ENCODE measurements at places on chromosomes 3 and 15.
A peak's percentile ranks its signal among the peaks of the same experiment; 100 is the strongest.

- DNase-seq, result peak; percentile 4
Measured at GRCh38 chr3:23075496-23075895, 127.6 kb upstream of the UBE2E2 start.

- no peak for DNase-seq
Measured at GRCh38 chr15:77599357-77599756, 33.4 kb downstream of the LINGO1 start.

DNA sequence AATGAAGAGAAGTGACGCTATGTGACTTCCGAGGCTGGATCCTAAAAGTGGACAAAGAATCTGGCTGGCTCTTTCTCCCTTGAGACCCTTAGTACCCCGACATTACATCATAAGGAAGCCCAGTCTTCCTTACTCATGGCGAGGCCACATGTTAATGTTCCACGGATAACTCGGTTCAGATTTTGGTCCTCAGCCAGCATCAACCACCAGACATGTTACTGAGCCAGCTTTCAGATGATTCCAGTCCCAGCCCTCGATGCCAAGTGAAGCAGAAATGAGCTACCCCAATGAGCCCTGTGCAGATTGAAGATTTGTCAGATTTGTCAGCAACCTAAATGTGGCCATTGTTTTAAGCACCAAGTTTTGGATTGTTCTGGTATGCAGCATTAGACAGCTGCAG lies 46.6 kb downstream of the SLCO2A1 start:
- DNase-seq, result peak; percentile 33

GRCh38 chr15:92870010-92870591 lies 30.0 kb upstream of the CHD2 start:
- peak; percentile 43 for DNase-seq

- DNase-seq, result peak; percentile 13
Measured at GRCh38 chr15:42736178-42736792, 643 bp downstream of the CDAN1 start.

DNA sequence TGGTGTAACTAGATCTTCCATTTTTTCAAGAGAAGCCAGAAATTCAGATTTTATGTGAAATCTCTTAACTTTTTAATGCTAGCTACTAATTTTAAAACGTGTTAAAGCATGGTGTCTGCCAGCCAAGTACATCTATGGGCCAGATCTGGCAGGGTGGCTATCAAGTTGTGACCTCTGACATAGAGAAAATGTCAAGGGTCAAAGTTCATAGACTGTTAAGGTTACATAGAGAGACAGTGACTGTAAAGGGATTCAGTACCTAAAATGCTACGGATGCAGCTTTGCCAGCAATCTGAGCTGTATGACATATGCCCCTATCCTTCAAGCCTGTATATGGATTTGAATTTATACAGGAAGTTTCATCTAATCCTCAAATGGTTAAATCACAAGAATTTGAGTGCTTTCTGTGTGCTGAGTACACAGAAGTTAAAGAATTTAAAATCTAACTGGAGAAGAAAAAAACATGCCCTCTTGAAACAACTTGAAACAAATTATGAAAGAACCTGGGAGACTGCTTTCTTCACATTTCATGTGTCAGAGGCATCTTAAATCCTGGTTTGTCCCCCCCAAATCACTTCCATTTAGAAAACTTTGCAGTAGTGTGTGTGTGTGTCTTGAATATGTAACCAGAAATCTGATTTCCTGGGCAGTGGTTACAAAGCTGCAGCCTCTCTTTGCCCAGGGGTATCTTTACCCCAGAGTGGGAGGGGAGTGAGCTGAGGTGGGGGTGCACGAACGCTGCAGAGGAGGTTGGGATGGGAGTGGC lies 895 bp upstream of the ARHGAP31 start:
- DNase-seq, result peak; percentile 16

- DNase-seq, result no peak
Measured at GRCh38 chr3:71728632-71729342, 3.6 kb upstream of the EIF4E3 start.

DNA sequence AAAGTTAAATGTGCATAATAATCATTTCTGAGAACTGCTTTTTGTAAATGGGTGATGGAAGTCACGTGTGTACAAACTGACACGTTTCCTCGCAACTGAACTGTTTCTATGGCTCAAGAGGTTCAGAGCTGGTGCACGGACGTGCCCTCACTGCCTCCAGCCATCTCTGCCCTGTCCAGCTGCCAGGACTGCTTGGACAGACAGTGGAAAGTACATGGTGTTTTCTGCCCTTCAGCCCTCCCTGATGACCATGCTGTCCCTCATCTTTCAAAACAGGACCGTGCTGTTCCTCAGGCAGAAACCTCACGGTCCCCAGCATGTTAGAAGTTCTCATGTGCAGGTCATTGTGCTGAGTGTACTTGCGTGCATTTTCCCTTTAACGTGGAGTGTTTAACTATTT lies 38.7 kb downstream of the GJD2 start:
- DNase-seq, result no peak

DNA sequence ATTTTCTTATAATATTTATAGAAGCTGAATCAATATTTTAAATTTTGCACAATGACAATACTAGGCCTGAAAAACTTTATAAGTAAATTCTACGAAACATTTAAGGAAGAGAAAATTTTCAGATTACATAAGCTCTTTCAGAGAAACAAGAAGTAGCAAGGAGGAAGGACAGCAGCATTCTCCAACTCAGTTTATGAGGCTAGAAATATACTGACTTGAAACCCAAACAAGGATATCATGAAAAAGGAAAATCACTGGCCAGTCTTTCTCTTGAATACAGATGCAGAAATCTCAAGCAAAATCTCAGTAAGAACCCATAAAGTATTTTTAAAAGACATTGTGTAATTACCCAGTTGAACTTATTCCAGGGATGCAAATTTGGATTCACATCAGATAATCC lies 121.3 kb downstream of the STAC start:
- no peak for DNase-seq

DNA sequence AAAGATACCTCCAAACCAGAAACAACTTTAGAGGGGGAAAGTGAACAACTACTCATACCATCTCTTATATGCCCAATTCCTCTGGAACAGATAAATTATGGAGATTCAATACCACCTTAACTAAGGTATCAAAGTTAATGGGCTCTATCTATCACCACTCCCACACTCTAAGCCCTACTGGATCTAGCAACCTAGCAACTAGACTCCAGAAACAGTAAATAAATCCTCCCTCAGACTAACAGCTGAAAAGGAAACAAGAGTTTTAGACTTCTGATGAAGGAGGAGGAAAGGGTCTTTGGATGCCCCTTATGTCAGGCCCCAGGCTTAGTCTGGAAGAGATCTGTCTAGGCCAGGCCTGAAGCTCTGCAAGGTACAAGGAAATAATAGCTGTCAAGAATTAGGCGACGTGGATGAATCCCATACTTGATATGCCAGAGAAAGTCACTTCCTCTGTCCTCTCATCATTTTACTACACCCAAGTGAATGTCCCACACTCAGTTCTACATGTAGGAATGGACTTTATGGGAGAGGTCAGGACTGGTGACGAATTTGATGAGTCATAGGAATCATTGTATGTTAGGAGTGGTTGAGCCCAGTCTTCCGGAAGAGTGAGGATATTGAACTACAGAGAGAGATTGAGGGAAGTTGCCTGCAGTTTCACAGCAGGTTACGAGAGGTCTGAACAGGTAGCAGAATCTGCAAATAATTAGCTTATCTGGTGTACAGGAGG lies 113.8 kb downstream of the AKAP13 start:
- peak; percentile 95 for DNase-seq

- DNase-seq, result no peak
Measured at GRCh38 chr15:77396692-77397091, 23.2 kb downstream of the PEAK1 start.

- DNase-seq, result no peak
Measured at GRCh38 chr3:150747886-150748683, 14.9 kb downstream of the SIAH2 start.

- no peak for DNase-seq
Measured at GRCh38 chr15:73017987-73018386, 34.3 kb upstream of the NEO1 start.

- DNase-seq, result peak; percentile 13
Measured at GRCh38 chr3:167228135-167228534, 152.0 kb downstream of the ZBBX start.

DNA sequence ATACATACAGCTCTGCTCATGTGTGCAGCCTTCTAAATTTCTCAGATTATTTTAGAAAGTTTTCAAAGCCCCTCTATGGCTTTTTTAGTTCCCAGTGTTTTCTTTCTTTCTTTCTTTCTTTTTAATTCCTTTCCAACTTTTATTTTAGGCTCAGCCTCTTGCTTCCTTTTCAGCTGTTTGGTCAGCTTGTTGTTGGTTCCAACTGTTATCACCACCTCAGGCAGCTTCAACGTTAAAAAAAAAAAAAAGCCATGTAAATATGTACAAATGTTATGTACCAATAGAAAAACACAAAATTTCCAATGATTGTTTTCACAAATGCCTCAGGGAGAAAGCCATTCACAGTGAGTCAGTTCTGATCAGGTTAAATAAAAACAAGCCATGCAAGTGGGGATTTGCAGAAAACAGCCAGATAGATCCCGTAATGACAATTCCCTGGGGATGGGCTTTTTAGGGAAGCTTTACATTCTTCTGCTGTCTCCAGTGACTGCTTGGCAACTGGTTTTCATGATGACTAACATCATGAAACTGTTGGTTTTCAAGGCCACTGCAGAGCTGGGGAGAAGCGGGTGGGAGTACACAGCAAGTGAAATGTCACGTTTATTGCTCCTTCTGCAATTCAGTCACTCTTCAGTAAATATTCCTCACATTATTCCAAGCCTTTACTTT lies 908.4 kb downstream of the EPHA3 start:
- DNase-seq, result no peak

GRCh38 chr3:411226-411625 lies 214.7 kb downstream of the CHL1 start:
- no peak for DNase-seq

GRCh38 chr3:141401573-141402475 lies 33.5 kb downstream of the ZBTB38 start:
- no peak for DNase-seq

- no peak for DNase-seq
Measured at GRCh38 chr3:194447161-194447560, 39.6 kb downstream of the ATP13A3 start.

- DNase-seq, result peak; percentile 30
Measured at GRCh38 chr3:153130312-153130977, 31.6 kb upstream of the RAP2B start.

- no peak for DNase-seq
Measured at GRCh38 chr3:150450916-150451315, 42.8 kb downstream of the TSC22D2 start.

- no peak for DNase-seq
Measured at GRCh38 chr3:29583861-29584260, 303.0 kb downstream of the RBMS3 start.

DNA sequence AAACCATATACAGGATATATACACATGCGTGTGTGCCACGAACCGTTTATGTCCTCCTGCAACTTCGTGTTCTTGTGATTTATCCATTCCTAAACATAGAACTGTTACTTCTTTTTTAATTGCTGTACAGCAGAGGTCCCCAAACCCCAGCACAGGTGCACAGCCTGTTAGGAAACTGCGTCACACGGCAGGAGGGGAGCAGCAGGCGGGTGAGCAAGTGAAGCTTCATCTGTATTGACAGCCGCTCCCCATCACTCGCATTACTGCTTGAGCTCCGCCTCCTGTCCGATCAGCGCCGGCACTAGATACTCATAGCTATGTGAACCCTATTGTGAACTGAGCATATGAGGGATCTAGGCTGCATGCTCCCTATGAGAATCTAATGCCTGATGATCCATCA lies 34.9 kb upstream of the NRROS start:
- DNase-seq, result no peak

- DNase-seq, result no peak
Measured at GRCh38 chr15:51252671-51253070, 85.7 kb downstream of the CYP19A1 start.

DNA sequence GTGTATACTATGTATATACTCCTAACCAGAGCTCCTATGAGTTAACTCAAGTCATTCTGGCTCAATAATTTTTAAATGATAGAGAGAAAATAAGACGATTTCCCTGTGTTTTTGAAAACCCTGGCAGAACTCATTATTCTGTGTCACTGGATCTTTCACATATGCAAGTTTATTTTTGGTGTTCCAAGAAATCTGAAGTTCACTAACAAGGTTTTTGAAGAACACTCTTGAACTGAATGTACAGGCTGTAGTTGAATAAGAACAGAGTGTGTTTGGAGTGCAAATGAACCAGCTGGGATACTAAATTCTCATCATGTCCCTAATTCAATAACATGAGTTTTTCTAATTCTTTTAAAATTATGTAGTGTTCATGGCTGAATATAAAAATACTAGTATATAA lies 466.9 kb upstream of the SUCLG2 start:
- DNase-seq, result no peak

DNA sequence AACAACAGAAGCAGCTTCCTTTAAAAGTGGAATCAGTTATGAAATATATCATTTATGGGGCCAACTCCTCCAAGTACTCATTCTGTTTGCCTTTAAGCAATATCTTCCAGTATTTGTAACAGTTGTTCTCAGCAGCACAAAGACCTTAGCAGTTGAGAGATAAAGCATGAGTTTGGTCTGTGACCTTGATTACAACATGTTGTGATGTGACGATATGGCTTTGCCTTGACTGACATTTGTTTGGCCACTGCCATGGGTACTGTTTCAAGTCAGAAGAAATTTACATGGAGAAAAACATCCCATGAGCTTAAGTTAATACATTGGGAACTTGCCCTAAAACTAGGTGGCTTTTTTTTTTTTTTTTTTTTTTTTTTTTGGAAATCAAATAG lies 175.1 kb upstream of the KBTBD8 start:
- DNase-seq, result no peak

DNA sequence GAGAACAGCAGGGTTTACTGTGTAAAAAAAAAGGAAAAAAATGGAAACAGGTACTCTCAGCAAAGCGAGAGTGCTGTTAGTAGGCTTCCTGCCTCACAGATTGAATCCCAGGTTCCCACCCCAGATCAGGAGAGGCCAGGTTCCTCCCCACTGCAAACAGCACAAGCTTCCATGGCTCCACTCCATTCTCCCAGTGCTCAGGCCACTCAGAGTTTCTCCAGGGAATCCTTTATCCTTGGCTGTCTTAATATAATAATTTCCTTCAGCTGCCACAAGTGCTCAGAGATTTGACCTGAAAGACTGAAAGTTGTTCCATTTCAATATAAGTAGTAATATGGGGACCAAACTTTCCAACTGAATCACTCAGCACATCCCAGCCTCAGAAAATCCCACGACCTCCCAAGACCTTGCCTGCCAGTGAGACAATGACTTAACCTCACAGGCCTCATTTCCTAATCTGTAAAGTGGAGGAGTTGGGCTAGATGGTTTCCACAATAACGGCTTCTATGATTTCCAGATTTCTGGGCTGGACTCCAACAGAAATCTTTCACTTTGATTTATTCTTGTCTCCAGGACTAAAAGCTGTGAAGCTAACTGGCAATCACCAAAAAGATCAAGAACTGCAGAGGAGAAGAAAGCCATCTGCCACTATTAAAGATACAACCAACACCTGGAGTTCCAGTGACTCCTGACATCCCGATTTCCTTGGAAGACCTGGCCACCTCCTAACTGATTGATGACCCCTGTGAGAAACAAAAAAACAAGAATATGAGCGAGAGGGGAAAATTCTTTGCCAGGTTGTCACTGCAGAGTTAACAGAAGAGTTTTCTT lies 289.5 kb downstream of the NEK10 start:
- DNase-seq, result no peak

- DNase-seq, result peak; percentile 3
Measured at GRCh38 chr3:77158730-77159581, 119.1 kb downstream of the ROBO2 start.

Measured in ACHN (cell line).